ENCODE measurements at places on chromosomes 12 and 14. TPM values are rescaled to one million over a fixed set of nuclear protein-coding genes. Genes with fewer than 3 reads are reported as not detected.

The INHBE gene
- total RNA-seq = not detected

The LBHD2 gene
- not detected for total RNA-seq

The TAS2R50 gene
- 4.6 TPM for total RNA-seq

The NFKBIA gene
- 130 TPM for total RNA-seq

The CPNE6 gene
- not detected for total RNA-seq

The GPR162 gene
- 3.4 TPM for total RNA-seq

The SLC22A17 gene
- total RNA-seq = 1.6 TPM

The TMPRSS12 gene
- not detected for total RNA-seq

The AMDHD1 gene
- total RNA-seq = not detected

The SERPINA9 gene
- total RNA-seq = not detected

The RAD51AP1 gene
- total RNA-seq = 17.6 TPM

The REC8 gene
- 4.1 TPM for total RNA-seq

The AQP2 gene
- not detected for total RNA-seq

The FGF6 gene
- total RNA-seq = not detected

The SLC6A12 gene
- total RNA-seq = not detected

The KCNH3 gene
- not detected for total RNA-seq

The STXBP6 gene
- not detected for total RNA-seq

All from vein endothelial cell (primary cell).